ENCODE measurements at places on chromosomes 2 and 18. TPM values are rescaled to one million over a fixed set of nuclear protein-coding genes. Genes with fewer than 3 reads are reported as not detected.

Gene KCNK3
- not detected for total RNA-seq

Gene IL1RL1
- 0.13 TPM for total RNA-seq

Gene PARD3B
- total RNA-seq = 6.4 TPM

Gene PAX8
- under 0.01 TPM for total RNA-seq

Gene TANC1
- total RNA-seq = 49.7 TPM

Gene SRD5A2
- total RNA-seq = not detected

DNA sequence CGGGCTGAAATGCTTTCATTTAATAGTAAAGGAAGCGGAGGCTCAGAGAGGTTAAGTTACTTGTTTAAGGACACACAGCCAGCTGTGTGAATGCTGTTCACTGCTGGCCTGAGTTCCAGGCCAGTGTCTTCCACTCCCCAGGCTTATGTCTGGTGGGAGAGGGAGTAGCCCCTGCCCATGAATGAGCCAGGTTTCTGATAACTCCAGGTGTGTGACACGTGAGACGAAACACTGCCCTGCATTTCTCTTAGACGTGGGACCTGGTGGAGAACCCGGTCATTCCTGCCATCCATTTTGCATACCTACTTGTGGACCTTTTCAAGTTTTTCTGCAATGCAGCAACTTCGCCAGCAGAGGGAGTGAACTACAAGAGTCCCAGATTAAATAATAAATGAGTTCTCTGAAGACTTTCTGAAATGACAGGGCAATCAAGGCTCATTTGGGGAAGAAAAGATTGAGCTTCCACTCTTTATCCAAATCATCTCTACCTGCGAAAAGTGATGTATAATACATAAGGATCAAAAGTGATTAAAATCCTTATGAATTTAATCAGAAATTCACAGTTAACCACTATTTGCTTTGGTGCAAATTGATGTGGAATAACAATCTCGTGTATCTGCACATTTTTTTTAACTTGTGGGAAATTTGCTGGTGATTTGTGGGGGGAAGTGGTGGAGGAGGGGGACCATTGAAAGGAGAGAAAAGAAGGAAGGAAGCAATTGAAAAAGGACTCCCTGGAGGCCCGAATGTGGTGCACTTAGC, 79.4 kb upstream of the ASB18 start:
- peak; percentile 71 for DNase-seq

DNA sequence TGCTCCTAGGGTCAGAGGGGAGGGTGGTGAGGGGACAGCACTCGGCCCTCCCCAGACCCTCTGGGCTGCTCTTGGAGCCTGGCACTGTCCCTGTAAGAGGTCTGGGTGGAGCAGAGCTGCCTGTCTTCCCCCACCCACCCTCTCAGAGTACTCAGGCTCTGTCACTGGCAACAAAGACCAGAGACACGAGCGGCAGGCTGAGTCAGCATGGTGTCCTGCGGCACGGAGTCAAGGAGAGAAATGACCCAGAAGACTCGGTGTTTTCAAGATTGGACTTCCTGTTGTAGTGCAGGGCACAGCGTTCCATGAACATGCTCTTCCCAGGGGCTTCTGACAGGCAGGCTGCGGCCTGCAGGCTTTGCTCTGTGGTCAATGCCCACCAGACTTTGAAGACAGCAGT, 19.9 kb downstream of the SIGLEC15 start:
- no peak for DNase-seq

DNA sequence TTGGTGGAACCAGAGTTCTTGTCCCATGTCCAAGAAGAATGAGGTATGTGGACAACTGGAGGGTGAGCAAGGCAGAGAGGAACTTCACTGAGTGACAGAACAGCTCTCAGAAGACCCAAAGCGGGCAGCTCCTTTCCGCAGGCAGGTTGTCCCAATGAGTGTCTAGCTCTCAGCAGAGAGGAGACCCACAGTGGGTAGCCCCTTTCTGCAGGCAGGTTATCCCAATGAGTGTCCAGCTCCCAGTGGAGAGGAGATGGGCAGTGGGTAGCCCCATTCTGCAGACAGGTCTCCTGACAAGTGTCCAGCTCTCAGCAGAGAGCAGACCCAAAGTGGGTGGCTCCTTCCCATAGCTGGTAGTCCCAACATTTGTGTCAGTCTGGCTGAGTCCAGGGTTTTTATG, 69.6 kb downstream of the SRBD1 start:
- no peak for DNase-seq

DNA sequence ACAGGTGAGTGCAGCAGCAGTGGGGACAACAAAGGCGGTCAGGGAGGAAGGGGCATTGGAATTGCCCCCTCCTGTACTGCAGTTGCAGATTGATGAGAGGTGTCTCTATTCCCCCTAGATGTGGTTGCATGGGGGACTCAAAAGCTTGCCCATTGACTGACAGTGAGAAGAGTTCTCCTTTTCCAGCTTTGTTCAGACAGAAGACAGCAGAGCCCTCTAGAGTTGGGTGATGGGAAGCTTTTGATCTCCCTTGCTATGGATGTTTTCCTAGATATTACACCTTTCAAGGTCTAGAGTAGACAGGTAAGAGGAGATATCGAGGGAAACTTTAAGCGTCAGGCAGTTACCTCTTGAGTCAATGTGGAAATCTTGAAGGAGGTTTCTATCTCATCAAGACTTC, 2.9 kb downstream of the PROKR1 start:
- DNase-seq = no peak

DNA sequence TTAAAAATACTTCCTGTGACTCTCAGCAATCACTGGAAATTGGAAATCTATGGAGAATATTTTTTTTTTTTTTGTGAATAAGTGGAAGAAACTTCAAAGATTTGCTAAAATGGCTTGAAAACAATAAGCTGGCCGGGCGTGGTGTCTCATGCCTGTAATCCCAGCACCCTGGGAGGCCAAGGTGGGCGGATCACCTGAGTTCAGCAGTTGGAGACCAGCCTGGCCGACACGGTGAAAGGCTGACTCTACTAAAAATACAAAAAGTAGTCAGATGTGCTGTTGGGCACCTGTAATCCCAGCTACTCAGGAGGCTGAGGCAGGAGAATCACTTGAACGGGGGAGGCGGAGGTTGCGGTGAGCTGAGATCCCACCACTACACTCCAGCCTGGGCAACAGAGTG, 155.5 kb upstream of the CAVIN2 start:
- no peak for DNase-seq

GRCh38 chr2:219073413-219074129, 12.8 kb upstream of the IHH start:
- peak; percentile 53 for DNase-seq

DNA sequence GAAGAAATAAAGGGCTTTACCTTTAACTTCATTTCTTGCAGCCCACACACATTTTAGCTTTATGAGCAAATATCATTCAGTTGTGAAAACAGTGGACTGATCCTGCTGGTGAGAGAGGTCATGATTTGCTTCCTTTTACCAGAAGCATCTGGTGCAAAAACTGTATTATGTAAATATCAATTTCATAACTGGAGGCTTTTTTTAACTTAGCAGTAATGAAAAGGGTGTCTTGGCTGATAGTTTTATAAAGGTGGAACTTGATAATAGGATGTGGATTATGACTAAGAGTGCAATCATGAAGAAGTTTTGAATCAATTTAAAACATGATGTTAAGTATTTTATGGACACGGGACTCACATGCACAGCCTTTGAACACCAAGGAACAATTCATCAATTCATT, 304.4 kb downstream of the GULP1 start:
- DNase-seq = peak; percentile 87

- no peak for DNase-seq
Observed at GRCh38 chr18:50377061-50377798, 2.4 kb downstream of the SKA1 start.

DNA sequence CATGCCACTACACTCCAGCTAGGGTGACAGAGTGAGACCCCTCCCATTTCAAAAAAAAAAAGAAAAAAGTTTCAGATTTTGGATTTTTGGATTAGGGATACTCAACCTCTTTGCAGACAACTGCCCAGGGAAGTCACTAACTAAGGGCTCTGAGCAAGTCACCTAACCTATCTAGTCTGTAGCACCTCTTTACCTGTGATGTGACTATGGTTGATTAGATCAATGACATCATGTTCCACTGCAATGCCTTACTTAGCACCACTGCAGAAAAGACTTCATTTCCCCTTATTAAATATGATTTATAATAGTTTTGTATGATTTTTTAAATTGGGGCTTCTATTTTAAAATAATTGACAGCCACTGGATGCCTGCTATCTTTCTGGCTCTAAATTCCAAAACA, 41.2 kb downstream of the CUL3 start:
- no peak for DNase-seq

DNA sequence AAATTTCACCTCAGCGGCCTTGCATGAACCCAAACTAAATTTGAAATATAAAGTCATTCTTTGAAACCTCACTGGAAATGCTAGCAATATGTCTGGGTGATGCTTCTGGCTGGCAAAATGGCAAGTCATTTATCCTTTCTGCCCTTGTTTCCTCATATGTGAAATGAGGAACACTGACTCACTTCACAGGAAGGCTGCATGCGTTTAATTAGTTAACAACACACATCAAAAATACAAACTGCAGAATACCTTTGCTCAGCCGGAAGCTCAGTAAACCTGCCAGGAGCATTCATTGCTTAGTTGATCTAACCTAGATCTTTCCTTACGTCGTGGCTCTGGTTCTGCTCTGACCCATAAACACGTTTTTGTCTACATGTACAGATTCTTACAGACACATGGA, 214.2 kb upstream of the ACVR2A start:
- no peak for DNase-seq

DNA sequence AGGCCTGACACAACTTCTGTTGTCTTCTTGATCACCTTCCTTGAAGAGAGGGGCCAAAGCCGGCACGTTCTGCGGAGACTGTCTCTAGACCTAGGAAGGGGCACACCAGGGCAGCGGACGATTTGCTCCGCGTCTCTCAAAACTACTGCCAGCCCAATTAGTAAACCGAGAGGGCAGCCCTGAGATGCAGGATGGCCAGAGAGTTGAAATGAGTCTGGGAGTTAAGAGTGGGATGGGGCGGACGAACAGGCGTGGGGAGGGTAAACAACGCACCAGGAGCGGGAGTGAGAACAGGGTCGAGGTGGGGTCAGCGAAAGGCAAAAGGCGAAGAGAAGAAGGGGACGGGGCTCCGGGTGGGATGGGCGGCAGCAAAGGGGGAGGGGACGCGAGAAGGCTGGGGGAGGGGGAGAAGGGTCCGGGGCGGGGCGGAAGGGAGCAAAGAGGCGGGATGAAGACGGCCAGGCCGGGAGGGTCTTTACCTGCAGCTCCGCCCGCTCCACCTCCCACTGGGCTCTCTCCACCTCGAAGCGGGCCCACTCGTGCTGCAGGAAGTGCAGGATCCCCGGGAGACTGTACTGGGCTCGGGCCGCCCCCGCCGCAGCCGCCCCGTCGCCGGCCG, 476 bp downstream of the STRN start:
- DNase-seq = no peak

Measured in dermis microvascular lymphatic vessel endothelial cell (primary cell).